ENCODE measurements at places on chromosomes 6 and 20.
A peak's percentile ranks its signal among the peaks of the same experiment; 100 is the strongest.

DNA sequence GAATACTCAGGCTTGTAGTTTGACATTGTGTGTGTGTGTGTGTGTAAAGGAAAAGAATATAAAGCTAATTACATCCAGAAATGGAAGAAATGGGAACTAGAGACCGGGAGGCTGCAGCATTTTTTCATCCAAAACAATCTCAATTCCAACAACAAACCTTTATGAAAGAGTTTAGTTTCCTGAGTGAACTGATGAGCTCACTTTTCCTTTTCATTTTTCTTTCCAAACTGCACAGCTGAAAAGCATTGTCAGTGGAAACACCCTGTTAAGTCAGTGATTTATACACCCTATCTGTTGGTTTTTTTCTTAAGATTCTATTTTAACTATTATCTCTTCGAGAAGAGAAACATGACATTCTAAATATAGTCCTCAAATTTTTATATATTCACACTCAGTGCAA lies 130.9 kb downstream of the RFPL4B start:
- no peak for DNase-seq

- DNase-seq, result no peak
Observed at GRCh38 chr6:165937564-165938358, 229.9 kb downstream of the TBXT start.

GRCh38 chr6:33695451-33695887 lies 16.0 kb downstream of the UQCC2 start:
- DNase-seq, result no peak

GRCh38 chr6:11232770-11233626 lies 530 bp upstream of the NEDD9 start:
- DNase-seq, result no peak

DNA sequence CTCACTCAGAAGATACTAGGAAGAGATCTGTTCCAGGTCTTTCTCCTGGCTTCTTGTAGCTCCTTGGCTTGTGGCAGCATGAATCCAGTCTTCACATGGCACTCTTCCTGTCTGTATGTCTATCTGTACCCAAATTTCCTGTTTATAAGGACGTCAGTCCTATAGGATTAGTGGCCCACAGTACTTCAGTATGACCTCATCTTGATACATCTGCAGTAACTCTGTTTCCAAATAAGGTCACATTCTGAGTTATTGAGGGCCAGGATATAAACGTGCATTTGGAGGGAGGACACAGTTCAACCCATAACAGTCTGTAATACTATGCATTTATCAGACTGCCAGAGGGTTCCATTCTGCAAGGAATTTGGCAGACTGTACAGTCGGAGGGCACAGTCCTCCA lies 57.6 kb upstream of the DYNLRB1 start:
- DNase-seq, result no peak

- no peak for DNase-seq
Observed at GRCh38 chr6:134168590-134169208, 116.3 kb upstream of the SLC2A12 start.

DNA sequence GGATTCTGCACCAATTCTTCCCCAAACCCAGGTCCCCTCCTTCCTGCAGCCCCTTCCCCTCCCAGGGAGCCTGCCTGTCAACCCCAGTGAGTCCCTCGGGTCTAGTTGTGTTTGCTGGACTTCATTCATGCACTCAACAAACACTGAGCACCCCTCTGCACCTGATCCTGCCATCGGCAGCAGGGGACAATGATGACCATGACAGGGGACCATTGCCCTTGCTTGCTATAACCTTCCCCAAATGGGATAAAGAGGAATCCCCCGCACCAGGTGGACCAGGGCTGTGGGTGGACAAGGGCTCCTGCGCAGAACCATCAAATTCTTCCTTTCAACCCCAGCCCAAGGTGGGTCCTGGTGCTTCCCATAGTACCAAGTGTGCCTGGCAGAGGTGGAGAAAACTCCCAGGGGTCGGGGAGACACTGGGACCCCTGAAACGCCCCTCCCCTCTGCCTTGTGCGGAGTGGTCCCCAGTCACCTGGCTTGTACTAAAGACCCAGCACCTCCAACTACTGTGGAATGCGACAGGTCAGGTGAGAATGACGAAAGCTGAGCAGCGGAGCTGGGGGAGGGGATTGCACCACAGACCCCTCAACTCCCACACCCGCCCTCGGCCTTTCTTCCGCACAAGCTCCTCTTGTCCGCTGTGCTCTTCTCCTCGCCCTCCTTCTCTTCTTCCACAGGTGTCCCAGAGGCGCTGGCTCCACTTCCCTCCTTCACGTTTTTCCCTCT lies 119.9 kb upstream of the ZNF217 start:
- no peak for DNase-seq

DNA sequence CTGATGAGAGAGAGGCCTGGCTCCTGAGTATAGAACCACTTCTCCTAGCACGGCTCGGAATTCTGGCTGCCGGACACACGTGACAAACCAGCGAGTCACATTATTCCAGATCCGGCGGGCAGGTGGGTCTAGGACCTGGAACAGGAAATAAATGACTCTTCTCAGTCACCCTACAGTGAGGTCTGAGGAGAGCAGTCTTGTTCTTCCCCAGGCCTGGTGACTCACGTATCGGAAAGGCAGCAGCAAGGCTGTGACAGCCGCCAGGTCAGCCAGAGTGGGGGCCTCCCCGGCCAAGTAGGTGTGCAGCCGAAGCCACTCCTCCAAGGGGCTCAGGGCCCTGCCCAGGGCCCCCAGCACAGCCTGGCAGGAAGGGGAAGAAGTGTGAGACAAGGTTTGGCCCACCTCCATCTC lies 2.8 kb downstream of the VARS1 start:
- DNase-seq, result peak; percentile 81

DNA sequence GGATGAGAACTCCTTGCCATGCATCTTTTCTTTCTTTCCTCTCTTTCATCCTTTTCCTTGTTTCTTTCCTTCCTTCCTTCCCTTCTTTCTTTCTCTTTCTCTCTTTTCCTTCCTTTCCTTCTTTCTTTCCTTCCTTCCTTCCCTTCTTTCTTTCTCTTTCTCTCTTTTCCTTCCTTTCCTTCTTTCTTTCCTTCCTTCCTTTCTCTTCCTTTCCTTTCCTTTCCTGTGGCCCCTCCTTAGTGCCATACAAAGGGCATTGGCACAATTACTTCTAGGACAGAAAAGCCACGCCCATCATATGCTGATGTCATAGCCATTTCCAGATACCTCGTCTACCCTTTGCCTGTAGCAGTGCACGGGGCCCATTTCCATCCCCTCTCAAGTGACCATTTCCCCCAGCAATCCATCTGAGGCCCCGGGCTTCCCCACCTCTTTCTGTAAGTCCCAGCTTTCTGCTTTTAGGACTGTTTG lies 2.2 kb upstream of the CENPB start:
- no peak for DNase-seq

DNA sequence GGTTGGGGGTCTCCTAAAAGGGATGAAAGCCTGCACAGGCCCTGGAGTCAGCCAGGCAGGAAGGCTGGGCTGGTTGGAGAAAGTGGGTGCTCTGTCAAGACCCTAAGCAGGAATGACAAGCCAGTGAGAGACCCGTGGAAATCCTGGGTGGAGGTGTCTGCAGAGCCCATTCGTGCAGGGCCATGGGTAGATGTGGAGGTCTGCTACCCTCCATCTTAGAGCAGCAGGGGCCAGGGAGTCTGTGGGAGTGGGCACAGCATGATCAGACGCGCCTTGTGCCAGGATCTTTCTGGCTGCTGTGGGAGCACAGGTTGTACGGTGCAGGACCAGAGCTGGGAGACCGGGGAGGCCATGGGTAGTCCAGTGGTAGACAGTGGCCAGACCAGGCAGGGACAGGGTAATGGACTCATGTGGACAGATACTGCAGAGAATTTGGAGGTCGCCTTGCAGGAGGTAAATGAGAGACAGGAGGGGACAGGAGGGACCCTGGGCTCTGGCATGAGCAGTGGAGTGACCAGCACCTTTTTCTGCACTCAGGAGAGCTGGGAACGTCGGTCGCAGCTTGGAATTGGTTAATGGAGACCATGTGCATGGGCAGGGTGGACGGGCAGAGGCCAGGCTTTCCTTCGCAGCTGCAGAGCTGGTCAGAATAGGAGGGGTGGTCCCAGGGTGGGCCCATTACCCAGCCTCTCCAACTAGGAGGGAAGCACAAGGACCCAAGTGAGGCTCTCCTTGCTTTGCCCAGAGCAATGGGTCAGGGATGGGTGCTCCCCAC lies 203.5 kb upstream of the PMEPA1 start:
- no peak for DNase-seq

- DNase-seq, result peak; percentile 21
Observed at GRCh38 chr6:155248008-155249001, 15.5 kb upstream of the CLDN20 start.

Measured in HCT116 (cell line).